ENCODE measurements at places on chromosomes 3 and 15. TPM values are rescaled to one million over a fixed set of nuclear protein-coding genes. Genes with fewer than 3 reads are reported as not detected.

- no peak for DNase-seq
Observed at GRCh38 chr15:88250826-88251225, 5.7 kb downstream of the NTRK3 start.

Gene COL8A1
- total RNA-seq, result 7.5 TPM

DNA sequence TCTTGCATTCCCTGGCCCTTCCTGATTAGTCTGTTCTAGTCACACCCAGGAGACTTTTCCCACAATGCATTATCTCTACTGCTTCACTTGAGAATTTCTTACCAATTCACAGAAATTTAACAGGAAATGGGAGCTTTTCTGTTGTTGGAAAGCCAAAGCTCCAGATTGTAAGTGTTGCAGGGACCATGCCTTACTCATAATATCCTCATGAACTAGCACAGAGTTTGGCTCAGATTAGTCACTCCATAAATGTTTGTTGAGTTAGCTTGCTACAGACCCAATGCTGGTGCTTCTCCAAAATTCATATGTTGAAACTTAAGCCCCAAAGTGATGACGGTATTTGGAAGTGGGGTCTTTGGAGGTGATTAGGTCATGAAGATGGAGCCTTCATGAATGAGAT lies 232.6 kb downstream of the GAP43 start:
- DNase-seq, result no peak

Gene NOP10
- total RNA-seq, result 213 TPM

Gene CCR5
- 2.5 TPM for total RNA-seq

- no peak for DNase-seq
Observed at GRCh38 chr15:31458596-31459399, 132.2 kb downstream of the KLF13 start.

DNA sequence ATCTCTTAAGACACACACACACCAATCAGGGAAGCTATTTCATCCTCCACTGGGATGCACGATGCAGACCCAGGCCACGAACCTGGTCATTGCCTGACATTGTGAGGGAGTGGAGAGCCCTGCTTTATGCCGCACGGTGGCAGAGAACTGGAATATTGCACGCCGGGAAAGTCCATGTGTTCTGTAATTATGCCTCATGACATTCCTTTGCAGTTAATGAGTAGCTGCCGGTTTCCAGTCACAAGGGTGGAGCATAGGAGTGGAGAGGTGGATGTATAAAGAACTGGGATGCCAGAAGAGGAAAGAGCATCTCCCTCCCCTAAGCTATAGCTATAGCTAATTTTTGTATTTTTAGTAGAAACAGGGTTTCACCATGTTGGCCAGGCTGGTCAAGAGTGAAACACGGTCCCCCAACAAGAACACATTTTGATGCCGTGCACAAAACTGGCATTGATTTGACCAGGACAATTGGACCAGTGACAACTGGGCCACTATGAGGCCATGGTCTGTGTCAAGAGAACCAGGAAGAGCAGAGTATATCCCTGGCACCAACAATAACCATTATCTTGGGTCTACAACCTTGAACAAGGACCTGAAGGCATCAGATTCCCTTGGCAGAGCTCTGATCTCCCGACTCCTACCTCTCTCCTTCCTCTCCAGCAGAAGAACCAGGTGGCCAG lies 51.4 kb downstream of the SH3BP5 start:
- DNase-seq, result no peak

DNA sequence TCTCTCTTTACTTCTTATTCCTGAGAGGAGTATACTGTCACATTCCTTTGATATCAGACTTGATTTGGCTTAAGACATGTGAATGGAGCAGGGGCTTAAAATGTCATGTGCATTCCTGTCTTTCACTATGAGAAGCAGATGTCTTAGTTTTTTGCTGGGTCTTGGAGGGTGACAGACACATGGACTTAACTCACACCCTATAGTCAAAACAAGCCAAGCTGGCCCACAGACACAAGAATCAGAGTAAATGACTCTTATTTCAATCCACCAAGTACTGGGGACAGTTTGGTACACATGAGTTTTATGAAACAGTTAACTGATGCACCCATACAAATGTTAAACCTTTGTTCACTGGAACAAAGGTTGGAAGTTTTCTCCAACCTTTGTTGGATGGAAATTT lies 1024.1 kb upstream of the CFAP20DC start:
- DNase-seq, result no peak

GRCh38 chr3:27360113-27361078 lies 8.8 kb downstream of the NEK10 start:
- DNase-seq, result no peak

DNA sequence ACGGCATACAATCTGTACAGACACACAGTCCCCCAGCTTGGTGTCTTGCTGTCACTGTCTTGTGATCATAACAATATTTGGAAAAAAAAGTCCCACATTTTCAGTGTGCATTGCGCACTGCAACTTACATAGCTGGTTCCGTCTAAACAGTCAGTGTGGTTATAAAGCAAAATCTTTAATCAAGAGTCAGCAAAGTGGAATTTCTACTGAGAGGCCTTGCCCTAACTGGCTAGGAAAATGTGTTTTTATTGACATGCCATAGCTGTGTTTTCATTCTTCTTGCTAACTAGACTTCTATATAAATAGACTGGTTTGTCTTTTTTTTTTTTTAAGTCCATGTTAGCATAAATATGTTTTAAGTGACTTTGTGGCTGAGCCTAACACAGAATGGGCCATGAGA lies 174.8 kb downstream of the POLR2M start:
- no peak for DNase-seq

Gene TUSC7
- not detected for total RNA-seq

Gene RBP2
- not detected for total RNA-seq

Gene CCDC39
- not detected for total RNA-seq

GRCh38 chr15:87207990-87208580 lies 1048.5 kb downstream of the NTRK3 start:
- DNase-seq, result no peak

DNA sequence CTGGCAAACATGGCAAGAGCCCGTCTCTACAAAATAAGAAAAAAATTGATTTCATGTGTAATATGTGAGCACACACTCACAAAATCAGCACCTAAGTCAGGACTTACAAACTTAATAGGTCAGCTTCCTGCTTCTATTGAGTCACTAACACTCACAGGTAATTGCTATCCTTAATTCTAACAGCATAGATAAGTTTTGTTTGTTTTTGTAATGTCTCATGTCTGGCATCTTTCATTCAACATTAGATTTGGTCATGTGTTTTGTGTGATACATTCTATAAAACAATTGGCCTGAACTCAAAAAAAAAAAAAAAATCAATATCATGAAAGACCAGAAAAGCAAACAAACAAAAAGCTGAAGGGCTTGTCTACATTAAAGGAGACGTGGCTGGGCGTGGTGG lies 564.7 kb downstream of the AGBL1 start:
- DNase-seq, result no peak

GRCh38 chr3:1191026-1191425 lies 98.2 kb downstream of the CNTN6 start:
- DNase-seq, result no peak

Gene CFAP161
- not detected for total RNA-seq

- DNase-seq, result no peak
Observed at GRCh38 chr3:123546133-123546755, 38.6 kb downstream of the HACD2 start.

Gene MYRIP
- 3.1 TPM for total RNA-seq

- no peak for DNase-seq
Observed at GRCh38 chr3:123586131-123586530, 1.3 kb upstream of the HACD2 start.

Gene CD80
- total RNA-seq, result 1.3 TPM

- no peak for DNase-seq
Observed at GRCh38 chr3:158350971-158351370, 220.0 kb upstream of the MLF1 start.

Gene GOLGA8J
- not detected for total RNA-seq

GRCh38 chr3:107806021-107806420 lies 283.3 kb downstream of the BBX start:
- DNase-seq, result no peak

Gene CEP70
- 19.2 TPM for total RNA-seq

Gene ARGFX
- not detected for total RNA-seq

Measured in esophagus squamous epithelium (tissue), 5 donors.